NCI-H1436 treated with DMSO at 0.1 percent for 48 hours (cell line): ENCODE measurements at places on chromosomes 1 and 21.

DNA sequence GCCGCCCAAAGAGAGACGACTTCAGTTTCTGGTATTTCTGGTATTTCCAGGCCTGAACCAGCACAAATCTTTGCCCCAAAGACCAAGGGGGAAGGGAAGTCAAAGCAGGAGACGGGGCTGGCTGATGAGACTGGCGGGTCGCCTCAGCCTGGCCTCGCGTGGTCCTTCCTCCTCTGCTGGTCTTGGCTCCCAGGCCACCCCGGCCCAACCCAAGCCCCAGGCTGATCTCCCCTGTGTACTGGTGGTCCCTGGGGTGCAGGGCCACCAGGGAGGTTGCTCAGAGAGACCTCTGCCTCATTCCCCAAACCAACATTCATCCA is 19.9 kb downstream of the WNT4 start:
- DNase-seq = no peak

- DNase-seq = no peak
Observed at GRCh38 chr1:14788080-14788479, 189.6 kb downstream of the KAZN start.

GRCh38 chr1:29632806-29633615 is 396.7 kb downstream of the PTPRU start:
- DNase-seq = no peak

- DNase-seq = no peak
Observed at GRCh38 chr1:214670098-214670497, 67.1 kb downstream of the CENPF start.

GRCh38 chr21:26124896-26125295 is 45.7 kb downstream of the APP start:
- no peak for DNase-seq

DNA sequence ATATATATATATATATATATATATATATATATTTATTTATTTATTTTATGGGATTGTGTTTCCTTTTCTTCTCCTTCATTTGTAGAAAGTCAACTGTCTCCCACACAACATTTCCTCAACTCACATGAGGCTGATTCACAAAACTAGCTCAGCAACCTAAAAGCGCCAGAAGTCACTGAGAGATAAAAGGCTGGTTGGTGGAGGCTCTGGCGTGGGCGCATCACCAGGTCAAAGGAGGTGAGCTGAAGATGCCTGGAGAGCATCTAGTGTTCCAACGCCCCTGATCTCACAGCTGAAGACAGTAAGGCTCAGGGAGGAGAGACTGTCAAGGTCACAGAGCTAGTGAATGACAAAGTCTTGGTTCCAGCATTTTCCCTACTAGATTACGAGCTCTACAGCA is 78.0 kb downstream of the HLCS start:
- no peak for DNase-seq

DNA sequence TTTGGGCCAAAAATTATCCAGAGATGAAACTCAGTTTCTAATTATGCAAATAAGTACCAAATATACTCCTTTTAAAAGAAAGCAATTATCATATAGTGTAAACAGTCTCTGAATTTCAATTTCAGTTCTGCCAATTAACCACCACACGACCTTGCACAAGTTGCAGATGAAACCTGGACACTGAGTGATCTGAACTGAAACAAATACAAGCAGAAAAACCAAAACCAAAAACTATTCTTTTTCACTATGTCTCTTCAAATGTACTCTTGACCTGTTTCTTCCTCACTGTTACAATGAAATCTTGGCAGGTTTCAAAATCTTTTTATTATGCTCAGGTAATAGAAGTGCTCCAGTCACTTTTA is 79.2 kb downstream of the TYW3 start:
- DNase-seq = no peak

GRCh38 chr1:5571861-5572401 is 420.3 kb downstream of the NPHP4 start:
- DNase-seq = no peak

DNA sequence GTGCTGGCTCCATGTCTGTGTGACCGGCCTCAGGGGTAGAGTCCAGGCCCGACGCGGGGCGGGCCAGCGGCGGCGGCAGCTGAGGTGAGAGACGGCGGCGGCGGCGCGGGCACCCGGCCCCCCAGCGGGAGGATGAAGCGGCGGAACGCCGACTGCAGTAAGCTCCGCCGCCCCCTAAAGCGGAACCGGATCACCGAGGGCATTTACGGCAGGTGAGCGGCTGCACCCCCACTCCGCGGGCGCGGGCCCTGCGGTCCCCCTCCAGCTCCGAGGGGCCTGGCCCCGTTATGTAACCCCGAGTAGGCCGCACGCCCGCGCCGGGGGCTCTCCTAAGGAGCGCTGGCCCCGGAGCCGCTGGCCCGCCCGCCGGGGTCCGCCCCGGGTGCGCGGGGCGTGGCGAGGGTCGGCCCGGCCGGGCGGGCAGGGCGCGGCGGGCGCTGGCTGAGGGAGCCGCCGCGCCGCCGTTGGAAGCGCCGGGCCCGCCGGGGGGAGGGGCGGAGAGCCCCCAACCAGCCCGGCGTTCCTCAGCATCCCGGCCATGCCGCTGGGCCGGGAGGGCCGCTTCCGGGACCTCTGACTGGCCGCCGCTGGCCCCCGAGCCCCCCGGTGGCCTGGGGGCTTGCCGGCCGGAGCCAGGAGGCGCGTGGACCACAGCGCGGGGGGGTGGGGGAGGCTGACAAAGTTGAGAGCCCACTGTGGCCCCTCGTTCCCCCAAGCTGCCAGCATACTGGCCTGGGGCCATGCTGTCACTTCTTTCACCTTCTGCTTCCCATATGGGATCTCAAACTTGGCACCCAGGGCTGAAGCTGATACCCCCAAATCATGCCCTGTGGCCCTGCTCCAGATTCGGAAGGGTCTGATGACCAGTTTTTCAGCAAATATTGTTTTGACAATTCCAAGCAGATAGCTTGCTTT is 527 bp downstream of the MACO1 start:
- DNase-seq = no peak

- no peak for DNase-seq
Observed at GRCh38 chr1:172269084-172269483, 151.4 kb upstream of the C1orf105 start.

DNA sequence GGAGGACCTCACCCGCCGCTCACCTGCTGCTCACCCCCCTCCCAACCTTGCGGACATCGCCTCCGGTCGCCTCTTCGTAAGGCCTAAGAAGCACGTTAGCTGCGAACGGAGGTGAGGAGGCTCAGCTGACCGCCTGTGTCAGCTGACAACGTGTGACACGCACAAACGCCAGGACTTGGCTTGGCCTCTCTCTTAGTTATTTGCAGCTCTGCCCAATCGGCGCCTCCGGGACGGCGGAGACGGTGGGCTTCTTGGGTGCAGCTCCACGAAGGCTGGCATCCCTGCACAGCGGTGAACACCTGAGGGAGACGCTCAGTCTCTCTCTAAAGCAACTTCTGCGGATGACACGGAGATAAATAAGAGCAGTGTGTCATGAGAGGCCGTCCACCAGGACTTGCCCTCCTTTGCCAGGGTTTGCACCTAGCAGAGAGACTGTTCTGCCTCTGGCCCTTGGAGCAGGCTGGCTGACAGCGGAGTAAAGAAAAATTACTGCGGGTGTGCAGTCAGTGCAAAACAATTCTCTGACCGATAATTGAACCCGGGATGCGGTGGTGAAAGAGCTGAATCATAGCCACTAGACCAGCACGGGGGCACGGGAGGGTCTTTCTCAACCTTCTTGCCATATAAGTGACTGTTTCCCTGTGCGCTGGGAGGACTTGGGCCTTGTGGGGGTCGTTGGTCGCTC is 318.9 kb downstream of the FAM72C start:
- no peak for DNase-seq

- no peak for DNase-seq
Observed at GRCh38 chr1:83970114-83970513, 28.8 kb downstream of the TTLL7 start.

DNA sequence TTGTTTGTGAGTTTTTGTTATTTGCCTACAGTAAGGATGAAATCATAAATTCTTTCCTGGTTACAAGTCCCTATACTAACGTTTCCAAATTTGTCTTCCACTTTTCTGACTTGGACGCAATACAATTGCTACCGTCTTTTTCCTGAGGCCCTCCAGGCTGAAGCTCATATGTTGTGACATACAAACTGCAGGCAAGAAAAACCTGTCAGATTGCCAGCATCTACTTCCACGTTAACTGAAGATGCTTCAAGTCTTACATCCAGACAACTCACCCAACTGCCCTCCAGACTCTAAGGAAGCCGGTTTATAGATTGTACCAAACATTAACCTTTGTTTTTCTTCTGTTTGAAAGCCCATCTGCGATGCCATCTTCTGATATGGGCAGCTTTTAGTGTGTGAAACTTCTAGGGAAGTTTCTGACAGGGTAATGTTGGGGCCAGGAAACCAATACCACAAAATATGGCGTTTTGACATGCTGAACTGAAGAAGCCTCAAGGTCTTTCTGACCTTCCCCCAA is 21.4 kb upstream of the RNF11 start:
- no peak for DNase-seq

DNA sequence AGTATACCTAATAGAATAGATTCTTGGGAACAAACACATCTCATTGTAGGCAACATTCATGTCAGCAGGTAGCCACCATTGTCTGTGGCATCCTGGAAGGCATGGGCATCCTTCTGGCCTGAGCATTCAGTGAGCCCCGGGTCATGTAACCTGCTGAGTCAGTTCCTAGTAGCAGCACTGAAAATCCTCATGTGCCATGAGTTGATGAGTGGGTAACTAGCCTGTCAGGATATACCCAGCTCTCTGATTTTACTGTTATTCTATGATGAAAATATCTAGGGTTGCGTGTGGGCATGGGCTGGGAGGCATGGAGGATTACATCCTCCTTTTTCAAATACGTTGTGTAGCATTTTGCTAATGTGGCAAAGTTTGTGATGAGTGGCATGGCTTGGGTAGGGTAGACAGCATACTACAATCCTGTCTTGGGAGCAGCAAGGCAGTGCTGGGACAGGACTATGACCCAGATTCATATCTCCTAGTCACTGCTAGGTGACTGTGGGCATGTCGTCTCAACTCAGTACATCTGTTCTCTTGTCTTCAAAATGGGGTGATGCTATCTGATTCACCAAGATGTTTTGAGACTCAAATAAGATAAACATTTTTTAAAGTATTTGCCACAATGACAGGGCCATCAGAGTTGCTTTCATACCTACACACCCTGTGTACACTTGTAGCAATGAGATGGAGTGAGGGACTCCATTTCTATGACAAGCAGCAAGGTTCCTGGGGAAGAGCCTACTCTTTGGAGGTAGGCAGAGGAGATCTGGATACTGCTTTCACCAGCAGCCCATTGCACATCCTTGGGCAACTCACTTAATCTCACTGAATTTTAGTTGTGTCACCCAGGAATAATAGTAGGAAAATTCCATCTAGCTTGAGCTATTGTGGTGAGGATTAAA is 62.5 kb downstream of the CD58 start:
- DNase-seq = no peak

DNA sequence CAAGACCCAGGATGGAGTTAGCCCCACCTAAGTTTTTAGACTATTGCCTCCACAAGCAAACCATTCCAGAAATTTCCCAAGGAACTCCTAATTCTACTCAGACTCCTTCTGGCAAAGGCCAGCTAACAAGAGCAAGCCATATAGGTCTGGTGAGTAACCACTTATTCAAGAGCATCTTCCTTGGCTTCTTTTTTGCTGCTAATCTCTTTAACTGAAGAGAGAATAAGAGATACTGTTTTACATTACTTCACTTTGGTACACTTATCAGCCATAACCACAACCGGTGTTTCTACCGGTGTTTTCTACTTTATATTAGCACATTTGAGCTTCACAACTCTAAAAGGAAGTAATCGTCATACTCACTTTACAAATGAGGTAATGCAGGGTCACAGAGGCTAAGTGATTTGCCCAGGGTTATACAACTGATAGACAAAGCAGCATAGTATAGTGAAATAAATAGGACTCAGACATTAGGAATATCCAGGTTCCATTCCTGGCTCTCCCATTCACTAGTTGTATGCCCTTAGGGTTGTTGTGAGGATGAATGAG is 1.7 kb upstream of the EPS15 start:
- DNase-seq = no peak

- no peak for DNase-seq
Observed at GRCh38 chr1:172351754-172352161, 68.7 kb upstream of the C1orf105 start.

GRCh38 chr21:31173881-31174555 is 135.7 kb upstream of the KRTAP19-8 start:
- no peak for DNase-seq

- no peak for DNase-seq
Observed at GRCh38 chr1:98688110-98688739, 26.7 kb downstream of the SNX7 start.

- DNase-seq = no peak
Observed at GRCh38 chr21:36891121-36891520, 75.3 kb downstream of the HLCS start.

GRCh38 chr1:7838714-7839113 is 14.2 kb downstream of the UTS2 start:
- no peak for DNase-seq

GRCh38 chr1:157994704-157995582 is 1.5 kb downstream of the KIRREL1 start:
- DNase-seq = no peak

GRCh38 chr1:20358761-20359263 is 68.1 kb downstream of the VWA5B1 start:
- DNase-seq = no peak

- no peak for DNase-seq
Observed at GRCh38 chr1:86259390-86259789, 102.8 kb upstream of the COL24A1 start.

DNA sequence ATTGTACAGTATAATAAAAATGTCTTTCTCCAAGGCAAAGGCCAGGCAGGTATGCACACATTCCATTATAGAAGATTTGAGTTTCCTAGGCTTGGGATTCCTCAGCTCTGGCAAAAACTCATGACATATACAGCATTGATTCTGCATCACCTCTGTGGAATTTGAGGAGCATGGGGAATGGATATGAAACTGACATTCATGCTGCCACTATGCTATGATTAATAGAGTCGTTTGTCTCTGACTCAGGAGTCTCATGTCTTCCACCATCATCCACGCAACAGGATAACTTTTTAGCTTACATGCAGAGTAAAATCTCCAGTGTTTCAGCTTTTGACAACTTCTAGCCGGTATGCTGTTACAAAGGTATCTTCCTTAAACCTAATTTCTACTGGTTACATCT is 49.8 kb upstream of the ADORA3 start:
- no peak for DNase-seq

GRCh38 chr1:39117899-39118450 is 86.5 kb upstream of the MACF1 start:
- no peak for DNase-seq

GRCh38 chr1:171803045-171803444 is 21.6 kb downstream of the METTL13 start:
- DNase-seq = no peak

GRCh38 chr1:24535021-24535424 is 20.9 kb upstream of the NCMAP start:
- DNase-seq = no peak

DNA sequence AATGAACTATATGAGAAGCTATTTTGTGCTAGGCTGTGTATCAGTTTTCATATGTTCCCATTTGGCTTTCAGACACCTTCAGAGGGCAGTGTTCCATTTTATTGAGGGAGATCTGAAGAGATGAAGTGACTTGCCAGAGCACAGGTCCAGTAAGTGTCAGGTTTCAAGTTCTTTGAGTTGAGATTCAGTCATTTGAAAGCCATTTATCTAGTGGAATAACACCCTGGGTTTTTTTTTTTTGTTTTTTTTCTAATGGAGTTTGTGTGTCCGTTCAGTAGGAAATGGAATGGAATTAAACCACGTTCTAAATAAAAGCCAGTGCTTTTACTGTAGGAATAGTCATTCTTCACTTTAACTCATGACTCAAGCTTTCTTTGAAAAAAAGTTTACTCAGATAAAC is 652.9 kb upstream of the USP24 start:
- DNase-seq = no peak

- DNase-seq = no peak
Observed at GRCh38 chr1:18652791-18653190, 22.1 kb downstream of the PAX7 start.
